ENCODE measurements at places on chromosomes 3 and 15.

DNA sequence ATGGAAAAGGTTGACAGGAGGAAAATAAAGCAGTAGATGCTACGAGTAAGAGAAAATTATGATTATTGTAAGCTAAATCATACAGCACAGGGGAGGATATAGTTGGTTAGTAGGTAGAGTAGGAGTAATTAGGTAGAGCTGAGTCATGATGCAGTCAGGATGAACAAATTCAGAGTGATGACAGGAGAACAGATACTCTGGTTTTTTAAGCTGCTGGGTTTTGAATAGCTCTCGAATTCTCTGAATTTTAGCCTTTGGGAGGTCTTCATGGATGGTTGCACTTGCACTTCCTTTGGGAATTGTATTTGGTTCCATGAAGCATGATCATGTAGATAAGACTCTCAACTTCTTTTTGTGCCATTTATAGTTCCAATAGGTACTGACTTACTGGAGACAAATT is 96.2 kb downstream of the ECT2 start:
- no peak for DNase-seq

GRCh38 chr3:194888916-194889315 is 203.2 kb downstream of the FAM43A start:
- no peak for DNase-seq

DNA sequence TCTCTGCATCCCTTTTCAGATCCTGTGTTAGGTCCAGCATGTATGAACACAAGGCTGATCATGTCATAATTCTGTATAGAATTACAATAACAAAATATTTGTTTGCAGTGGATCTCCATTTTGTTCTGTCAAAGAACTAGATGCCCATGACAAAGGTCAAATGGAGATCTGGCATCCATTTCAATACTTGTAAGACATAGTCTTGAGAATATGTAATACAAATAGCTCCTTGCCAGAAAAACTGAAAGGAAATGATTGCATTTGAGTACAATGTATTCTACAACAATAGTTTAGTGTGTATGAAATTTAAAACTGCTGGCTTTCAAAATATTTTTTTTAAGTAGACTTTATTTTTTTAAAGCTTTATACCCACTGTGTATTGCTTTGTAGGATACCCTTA is 101.1 kb downstream of the CMSS1 start:
- no peak for DNase-seq

- DNase-seq, result no peak
Measured at GRCh38 chr3:196778755-196779154, 39.1 kb downstream of the PAK2 start.

- no peak for DNase-seq
Measured at GRCh38 chr3:9499455-9500107, 54.0 kb downstream of the LHFPL4 start.

- DNase-seq, result no peak
Measured at GRCh38 chr15:80404761-80405553, 775 bp downstream of the ARNT2 start.

GRCh38 chr3:105615814-105616213 is 249.1 kb downstream of the ALCAM start:
- DNase-seq, result no peak

- DNase-seq, result no peak
Measured at GRCh38 chr3:43004282-43004681, 25.2 kb downstream of the GASK1A start.

All from activated effector memory CD4-positive, alpha-beta T cell treated with anti-CD3 and anti-CD28 coated beads, Interleukin-2, amount 50 U/mL, for 16 hours (primary cell).